Activated CD4-positive, alpha-beta T cell treated with anti-CD3 and anti-CD28 coated beads, Interleukin-2, amount 10 ng/mL, durations not matched to agents 7 days and 5 days (primary cell): ENCODE measurements at places on chromosomes 1 and 21.
A peak's percentile ranks its signal among the peaks of the same experiment; 100 is the strongest.

DNA sequence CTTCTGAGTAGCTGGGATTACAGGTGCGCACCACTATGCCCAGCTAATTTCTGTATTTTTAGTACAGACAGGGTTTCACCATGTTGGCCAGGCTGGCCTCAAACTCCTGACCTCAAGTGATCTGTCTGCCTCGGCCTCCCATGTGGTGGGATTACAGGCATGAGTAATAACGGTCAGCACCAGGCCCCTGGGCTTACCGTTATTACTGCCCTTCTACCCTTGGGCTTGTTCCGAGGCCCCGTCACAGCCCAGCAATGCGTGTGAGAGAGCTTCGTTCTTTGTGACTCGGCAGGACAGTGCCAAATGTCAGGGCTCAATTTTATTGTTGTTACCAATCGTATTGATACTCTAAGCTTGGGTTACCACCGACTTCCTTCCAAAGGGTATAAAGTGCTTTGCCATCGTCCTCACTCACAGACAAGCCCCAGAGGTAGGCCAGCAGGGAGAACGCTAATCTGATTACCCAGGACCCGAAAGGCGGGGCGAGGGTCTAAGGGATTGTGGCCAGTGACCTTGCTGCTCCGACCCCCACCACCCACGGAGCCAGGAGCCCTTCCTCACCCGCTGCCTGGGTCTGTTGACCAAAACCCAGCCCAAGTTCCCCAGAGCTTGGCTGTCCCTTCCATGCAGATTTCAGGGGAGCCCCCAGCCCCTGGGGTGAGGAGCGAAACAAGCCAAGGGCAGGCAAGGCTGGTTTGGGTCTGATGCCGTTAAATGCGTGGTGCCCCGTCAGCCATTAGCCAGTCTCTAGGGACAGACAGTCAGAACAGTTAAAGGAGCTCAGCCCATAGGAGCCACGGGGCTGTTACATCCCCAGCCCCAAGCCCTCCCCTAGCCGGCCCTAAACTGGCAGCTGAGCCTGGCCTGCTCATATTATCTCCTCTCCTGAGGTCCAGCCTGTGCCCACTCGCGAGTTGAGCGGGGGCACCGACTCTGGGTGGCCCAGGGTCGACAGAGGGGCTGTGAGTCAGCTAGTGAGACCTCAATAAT lies 54.9 kb upstream of the CASZ1 start:
- H3K27ac ChIP-seq: no peak overlapping the region
- no peak overlapping the region for H3K4me3 ChIP-seq
- H3K4me1 ChIP-seq: no peaks in the 10 kb centered on the region
- no peaks in the 10 kb centered on the region for H3K36me3 ChIP-seq

DNA sequence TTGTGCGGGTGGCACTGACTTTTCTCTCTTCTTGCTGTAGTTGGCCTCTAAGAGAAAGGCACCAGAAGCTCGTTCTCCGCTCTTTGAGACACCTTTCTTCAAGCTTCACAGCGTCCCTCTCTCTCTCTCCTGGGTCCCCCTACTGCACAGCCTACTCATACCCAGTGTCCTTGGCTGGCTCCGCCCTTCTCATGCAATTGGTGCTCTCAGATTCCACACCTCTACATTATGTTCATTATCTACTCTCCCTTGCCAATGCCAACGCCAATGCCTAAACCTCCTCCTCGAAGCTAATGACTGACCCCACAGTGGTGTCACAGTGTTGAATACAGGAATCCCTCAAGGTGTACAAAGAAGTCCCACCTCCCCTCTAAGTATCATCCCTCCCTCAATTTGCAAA lies 4.8 kb upstream of the DNAJC28 start:
- H3K36me3 ChIP-seq: peaks cover 2% of the 10 kb centered on the region
- no peak for DNase-seq
- no peak overlapping the region for H3K27ac ChIP-seq
- peaks cover 7% of the 10 kb centered on the region for H3K4me1 ChIP-seq
- H3K27me3 ChIP-seq: peaks cover 4% of the 10 kb centered on the region
- no peak overlapping the region for H3K4me3 ChIP-seq

DNA sequence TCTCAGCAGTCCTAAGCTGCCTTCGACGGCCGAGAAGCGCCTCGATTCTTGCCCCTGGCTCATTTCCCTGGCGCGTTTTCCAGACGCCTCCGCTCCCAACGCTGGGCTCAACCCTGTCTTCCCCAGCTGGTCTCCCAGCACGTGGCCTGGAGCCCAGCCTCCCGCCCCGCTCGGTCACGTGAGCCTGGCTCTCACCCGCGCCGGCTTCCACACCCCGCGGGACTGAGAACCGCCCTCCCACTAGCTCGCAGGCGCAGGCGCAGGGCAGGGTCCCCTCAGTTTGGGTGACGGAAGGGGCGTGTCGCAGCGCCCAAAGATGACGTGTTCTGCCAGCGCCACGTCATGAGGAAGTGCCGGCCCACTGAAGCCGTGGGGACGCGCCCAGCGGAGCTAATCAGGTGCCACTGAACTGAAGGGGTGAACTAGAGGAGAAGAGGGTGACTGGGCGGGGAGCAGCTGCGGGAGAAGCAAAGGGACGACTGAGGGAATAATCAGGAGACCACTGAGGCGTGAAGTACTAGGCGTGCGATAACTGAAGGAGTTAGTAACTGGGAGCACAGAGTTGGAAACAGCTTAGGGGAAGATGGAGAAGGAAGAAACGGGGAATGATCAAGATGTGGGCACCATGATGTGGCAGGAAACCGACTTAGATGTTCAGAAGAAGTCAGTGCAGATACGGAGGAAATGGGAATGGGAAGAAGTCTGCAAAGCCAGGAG lies at the start of gene DHDDS:
Gene DHDDS, plus strand, starts transcription at position 343 of the 717 bp plus-strand sequence. CDS start 625 bp downstream, outside the sequence.
- DNase-seq: peak; percentile 99
- peaks cover 11% of the 10 kb centered on the region for H3K36me3 ChIP-seq
- H3K27me3 ChIP-seq: peaks cover 6% of the 10 kb centered on the region
- peak within 1 kb of the TSS; percentile 91 for H3K27ac ChIP-seq

GRCh38 chr21:44418108-44418875 lies 37.0 kb upstream of the LRRC3 start:
- no peaks in the 10 kb centered on the region for H3K4me1 ChIP-seq
- DNase-seq: no peak
- H3K4me3 ChIP-seq: no peak overlapping the region
- peaks cover 25% of the 10 kb centered on the region for H3K36me3 ChIP-seq

DNA sequence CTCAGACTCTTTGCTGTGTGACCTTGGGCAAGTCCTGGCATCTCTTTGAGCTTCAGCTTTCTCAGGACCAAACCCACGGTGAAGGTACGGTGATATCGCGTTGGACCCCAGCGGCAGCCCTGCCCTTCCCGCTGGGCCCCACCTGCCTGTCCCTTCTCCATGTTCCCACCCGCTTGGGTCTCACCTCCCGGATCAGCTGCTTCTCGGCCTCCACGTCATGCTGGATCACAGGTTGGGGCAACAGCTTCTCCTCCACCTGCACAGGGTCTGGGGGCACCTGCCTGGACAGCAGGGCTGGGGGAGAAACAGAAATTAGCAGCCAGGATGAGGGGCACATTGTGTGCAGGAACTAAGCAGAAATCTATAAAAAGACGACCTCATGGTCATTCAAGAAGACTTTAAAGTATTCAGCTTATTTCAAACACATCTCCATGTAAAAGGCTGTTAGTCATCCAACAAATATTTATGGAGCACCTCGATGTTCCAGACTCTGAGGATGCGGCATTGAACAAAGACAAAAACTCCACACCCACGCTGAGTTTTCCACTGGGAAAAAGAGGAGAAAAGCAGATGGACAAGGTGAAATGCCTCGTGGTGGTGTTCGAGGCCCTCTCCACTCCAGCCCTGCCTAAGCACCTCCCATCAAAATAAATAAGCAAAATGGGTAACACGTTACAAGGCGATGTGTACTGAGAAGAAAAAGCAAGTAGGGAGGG lies 19.5 kb downstream of the KIF17 start:
- H3K4me3 ChIP-seq: no peak overlapping the region
- no peaks in the 10 kb centered on the region for H3K36me3 ChIP-seq
- no peak for DNase-seq
- H3K27ac ChIP-seq: no peak overlapping the region
